ENCODE measurements at places on chromosomes 7 and 10.

DNA sequence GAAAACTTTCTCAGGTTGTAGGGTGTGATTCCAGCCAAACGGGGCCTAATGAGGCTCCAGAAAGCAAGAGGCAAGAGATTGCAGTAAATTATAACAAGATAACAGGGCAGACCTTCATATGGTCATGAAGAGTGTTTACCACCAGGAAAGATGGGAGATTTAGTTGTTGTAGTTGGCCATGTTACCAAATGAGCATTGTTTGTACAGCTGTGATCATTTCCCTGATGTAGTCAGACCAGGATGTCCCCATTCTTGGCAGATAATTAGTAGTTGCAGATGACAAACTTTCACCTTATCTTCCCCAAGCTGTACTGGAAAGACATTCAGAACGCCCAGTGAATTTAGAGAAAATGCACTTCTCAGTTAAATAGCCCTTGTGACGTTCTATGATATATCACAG is 630.8 kb downstream of the ANKRD7 start:
- no peak overlapping the region for H3K4me3 ChIP-seq
- H3K36me3 ChIP-seq = no peaks in the 10 kb centered on the region
- no peaks in the 10 kb centered on the region for H3K27me3 ChIP-seq
- H3K27ac ChIP-seq = peak overlapping the region; percentile 69

DNA sequence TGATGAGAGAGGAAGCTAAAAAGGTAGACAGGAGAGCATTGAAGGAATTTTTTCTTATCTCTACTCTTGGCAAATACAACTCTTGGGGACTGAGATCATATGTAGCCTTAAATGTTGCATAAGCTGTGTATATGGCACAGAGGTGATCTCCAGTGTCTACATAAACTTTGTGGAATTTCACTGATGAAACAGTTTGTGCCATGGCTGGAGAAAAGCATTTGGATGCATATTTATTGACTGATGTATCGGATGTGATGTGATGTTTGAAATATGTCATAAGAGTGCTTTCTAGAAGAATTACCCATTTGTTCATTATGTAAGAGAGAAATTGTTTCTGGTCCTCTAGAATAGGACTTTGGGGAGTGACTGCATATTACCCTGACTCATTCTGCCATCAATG is 244.9 kb upstream of the LRRTM3 start:
- H3K4me3 ChIP-seq = no peak overlapping the region
- no peak overlapping the region for H3K27ac ChIP-seq
- peaks cover 3% of the 10 kb centered on the region for H3K27me3 ChIP-seq
- H3K36me3 ChIP-seq = no peaks in the 10 kb centered on the region
- DNase-seq = no peak
- peaks cover 4% of the 10 kb centered on the region for H3K4me1 ChIP-seq

DNA sequence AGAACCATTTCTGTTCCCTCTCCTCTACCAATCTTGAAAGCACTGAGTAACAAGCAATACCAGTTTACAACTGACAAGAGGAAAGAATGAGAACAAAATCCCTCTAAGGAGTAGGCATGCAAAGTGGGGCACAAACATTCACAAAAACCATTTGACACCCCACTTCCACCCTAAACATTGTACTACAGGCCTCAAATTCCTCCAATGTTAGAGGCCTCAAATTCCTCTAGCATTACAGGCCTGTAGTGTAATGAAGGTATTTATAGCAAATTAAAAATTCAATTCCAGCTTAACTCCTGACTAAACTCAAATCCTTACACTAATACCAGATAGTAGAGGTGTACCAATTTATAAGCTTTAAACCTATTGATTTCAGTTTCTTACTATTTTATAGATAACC is 85.4 kb downstream of the SIRT1 start:
- peaks cover 7% of the 10 kb centered on the region for H3K27me3 ChIP-seq
- H3K27ac ChIP-seq = no peak overlapping the region
- H3K4me1 ChIP-seq = no peaks in the 10 kb centered on the region
- H3K4me3 ChIP-seq = no peak overlapping the region
- H3K36me3 ChIP-seq = peaks cover 85% of the 10 kb centered on the region

GRCh38 chr7:297611-298374 is 7.8 kb downstream of the FOXL3 start:
- H3K27me3 ChIP-seq = peaks cover 38% of the 10 kb centered on the region
- DNase-seq = no peak
- H3K4me3 ChIP-seq = no peak overlapping the region
- H3K27ac ChIP-seq = no peak overlapping the region

DNA sequence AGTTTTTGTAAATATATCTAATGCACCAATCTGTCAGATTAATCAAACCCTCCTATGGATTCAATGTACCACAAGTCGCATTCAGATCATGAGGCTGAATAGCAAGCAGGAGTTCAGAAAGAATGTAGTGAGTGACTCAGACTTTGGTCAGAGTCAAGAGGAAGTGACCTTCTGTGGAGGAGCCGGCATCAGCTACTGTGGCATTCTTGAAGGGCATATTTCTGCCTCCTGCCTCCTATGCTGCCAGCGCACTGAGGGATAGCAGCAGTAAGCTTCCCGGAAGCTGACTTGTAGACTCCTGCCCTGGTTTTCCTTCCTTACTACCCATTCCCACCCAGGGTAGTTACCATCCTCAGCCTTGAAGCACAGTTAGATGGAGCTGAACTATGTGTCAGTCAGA is 867.5 kb downstream of the NRG3 start:
- H3K27me3 ChIP-seq = peaks cover 3% of the 10 kb centered on the region
- no peak overlapping the region for H3K27ac ChIP-seq
- H3K36me3 ChIP-seq = no peaks in the 10 kb centered on the region
- H3K4me3 ChIP-seq = no peak overlapping the region

DNA sequence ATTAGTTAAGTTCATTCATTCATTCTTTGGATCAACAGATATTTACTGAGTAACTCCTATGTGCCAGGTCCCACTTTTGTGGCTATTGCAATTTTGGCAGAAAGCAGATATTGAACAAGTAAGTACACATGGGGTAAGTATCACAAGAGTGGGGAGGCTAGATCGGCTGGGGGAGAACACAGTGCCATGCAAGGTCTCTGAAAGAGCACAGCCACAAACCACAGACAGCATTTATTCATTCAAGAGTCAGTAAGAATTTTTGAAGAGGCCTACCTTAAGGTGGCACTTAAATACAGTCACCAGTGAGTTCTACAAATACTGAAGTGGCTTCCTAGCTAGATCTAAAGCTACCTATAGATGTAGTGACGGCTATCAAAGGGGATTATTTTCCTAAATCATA is 304.2 kb downstream of the RNLS start:
- DNase-seq = no peak
- no peaks in the 10 kb centered on the region for H3K36me3 ChIP-seq
- no peak overlapping the region for H3K4me3 ChIP-seq
- peaks cover 34% of the 10 kb centered on the region for H3K4me1 ChIP-seq
- no peaks in the 10 kb centered on the region for H3K27me3 ChIP-seq

DNA sequence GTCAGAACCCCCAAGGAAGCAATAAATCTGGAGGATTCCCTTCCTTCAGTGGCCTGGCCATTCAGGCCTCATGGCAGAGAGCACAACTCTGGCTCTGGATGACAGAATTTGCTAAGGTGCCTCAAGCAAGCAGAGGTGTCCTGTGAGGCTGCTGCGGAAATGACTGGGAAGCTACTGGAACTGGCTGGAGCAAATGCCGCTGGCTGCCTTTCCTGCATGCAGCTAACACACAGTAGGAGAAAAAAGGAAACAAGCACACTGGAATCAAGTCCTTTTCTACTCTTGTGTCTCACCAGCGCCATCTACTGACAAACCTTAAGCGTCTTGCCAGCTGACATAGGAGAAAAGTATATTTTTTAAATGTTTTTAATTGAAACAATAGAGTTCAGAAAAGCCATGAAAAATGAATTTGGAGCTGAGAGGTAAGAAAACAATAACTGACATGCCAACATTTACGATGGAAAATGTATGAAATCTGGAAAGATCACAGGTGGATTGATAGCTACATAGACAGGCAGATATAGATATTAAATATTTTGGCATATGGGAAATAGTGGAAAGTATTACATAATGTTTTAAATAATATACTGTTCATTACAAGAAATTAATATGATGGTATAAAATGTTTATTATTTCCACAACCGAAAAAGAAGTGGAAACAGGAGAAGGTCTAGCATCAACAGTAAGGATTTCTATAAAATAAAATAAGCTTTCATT is 951.6 kb downstream of the ANKRD7 start:
- H3K27ac ChIP-seq = no peak overlapping the region
- H3K36me3 ChIP-seq = no peaks in the 10 kb centered on the region
- DNase-seq = peak; percentile 64

DNA sequence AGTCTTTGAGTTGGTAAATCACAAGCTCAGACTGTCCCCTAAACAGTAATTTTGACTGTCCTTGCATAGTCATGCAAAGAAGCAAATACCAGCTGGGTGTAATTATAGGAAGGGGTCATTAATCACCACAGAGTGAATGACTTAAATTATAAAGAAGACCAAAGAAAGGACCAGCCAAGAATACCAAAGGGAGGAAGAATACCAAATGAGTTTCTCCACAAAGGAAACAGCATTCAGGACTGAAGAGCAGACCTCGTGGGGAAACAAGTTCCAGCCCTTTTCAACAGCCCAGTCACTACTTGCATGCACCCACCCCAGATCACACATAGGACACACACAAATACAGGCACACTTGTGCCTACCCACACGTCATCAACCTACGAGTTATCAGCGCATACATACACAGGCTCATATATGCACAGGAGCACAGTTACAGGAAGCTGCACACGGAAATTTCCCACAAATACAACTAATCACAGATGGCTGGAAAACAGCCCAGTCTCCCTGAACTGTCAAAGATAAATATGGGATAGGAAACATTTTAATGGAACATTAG is 77.6 kb downstream of the DENND2A start:
- peaks cover 30% of the 10 kb centered on the region for H3K4me1 ChIP-seq
- peaks cover 76% of the 10 kb centered on the region for H3K36me3 ChIP-seq
- peak overlapping the region; percentile 3 for H3K4me3 ChIP-seq
- H3K27ac ChIP-seq = peak overlapping the region; percentile 76
- H3K27me3 ChIP-seq = no peaks in the 10 kb centered on the region
- no peak for DNase-seq

DNA sequence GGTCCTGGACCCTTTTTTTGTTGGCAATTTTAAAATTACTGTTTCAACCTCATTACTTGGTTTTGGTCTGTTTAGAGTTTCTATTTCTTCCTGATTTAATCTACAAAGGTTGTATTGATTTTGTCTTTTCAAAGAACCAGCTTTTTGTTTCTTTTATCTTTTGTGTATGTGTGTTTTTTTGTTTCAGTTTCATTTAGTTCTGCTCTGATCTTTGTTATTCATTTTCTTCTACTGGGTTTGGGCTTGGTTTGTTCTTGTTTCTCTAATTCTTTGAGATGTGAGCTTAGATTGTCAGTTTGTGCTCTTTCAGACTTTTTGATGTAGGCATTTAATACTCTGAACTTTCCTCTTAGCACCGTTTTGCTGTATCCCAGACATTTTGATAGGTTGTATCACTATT is 8.5 kb upstream of the MRPS33 start:
- no peaks in the 10 kb centered on the region for H3K4me1 ChIP-seq
- H3K27me3 ChIP-seq = peaks cover 28% of the 10 kb centered on the region
- no peak for DNase-seq
- no peak overlapping the region for H3K4me3 ChIP-seq

GRCh38 chr10:34743814-34744213 is 71.3 kb downstream of the PARD3 start:
- H3K36me3 ChIP-seq = no peaks in the 10 kb centered on the region
- H3K27ac ChIP-seq = no peak overlapping the region
- DNase-seq = no peak
- H3K27me3 ChIP-seq = peaks cover 10% of the 10 kb centered on the region

DNA sequence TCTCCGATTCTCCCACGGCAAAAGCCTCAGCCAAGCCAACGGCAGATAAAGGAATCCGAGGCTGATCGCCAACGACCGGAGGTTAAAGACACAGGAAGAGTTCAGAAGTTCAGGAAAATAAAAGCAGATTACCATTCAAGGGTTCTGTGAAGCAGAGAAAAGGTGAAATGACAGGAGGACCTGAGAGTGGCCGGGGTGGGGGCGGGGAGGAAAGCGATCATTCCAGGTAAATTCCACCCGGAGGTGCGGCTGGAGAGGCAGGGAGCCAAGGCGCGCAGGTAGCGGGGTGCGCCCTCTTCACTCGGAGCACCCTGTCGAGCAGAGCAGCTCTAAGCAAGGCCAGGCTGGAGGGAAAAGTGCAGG is 35.3 kb upstream of the SEPHS1 start:
- H3K27ac ChIP-seq = no peak overlapping the region
- no peaks in the 10 kb centered on the region for H3K36me3 ChIP-seq
- DNase-seq = peak; percentile 8
- H3K4me1 ChIP-seq = peaks cover 12% of the 10 kb centered on the region
- H3K4me3 ChIP-seq = peak overlapping the region; percentile 78
- peaks cover 79% of the 10 kb centered on the region for H3K27me3 ChIP-seq

DNA sequence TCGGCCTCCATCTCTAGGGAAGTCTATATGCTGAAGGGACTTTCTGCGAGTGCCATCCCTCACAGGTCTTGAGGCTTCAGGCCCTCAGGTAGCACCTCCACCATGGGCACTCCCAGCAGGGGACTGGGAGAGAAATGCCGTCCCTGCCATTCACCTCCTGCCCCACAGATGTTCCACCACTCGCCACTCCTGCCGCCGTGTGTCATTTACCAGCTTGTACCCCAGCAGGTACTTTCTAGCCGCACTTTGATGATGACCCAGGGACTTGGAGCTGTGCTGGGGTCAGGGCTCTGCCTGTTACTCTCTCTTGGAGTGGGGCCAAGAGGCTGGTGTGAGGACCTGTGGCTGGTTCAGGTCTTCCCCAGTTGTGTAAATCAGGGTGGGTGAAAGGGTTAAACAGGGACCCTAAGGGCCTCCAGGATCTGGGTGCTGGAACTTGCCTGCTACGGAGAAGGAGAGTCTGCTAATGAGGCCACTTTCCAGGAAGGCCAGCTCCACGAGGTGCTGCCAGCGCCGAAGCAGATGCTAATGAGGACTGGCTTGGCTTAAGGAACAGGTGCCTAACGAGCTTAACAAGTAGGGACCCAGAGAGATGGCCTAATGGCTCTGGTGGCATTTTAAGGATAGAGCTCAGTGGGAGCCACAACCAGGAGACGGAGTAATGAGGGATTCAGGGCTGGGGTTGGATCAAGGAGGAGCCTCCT is 32.4 kb downstream of the CRHR2 start:
- peak overlapping the region; percentile 86 for H3K27ac ChIP-seq
- peaks cover 39% of the 10 kb centered on the region for H3K4me1 ChIP-seq
- H3K27me3 ChIP-seq = peaks cover 4% of the 10 kb centered on the region
- peaks cover 29% of the 10 kb centered on the region for H3K36me3 ChIP-seq
- no peak overlapping the region for H3K4me3 ChIP-seq

- no peaks in the 10 kb centered on the region for H3K36me3 ChIP-seq
- no peak for DNase-seq
- peaks cover 17% of the 10 kb centered on the region for H3K4me1 ChIP-seq
- H3K27ac ChIP-seq = no peak overlapping the region
Measured at GRCh38 chr10:11865561-11865960, 42.4 kb downstream of the PROSER2 start.

- no peaks in the 10 kb centered on the region for H3K36me3 ChIP-seq
- peaks cover 53% of the 10 kb centered on the region for H3K4me1 ChIP-seq
- H3K27ac ChIP-seq = no peak overlapping the region
- peaks cover 5% of the 10 kb centered on the region for H3K27me3 ChIP-seq
- no peak for DNase-seq
Measured at GRCh38 chr10:28986117-28986792, 302.6 kb upstream of the LYZL1 start.
